NCI-H1417 treated with DMSO at 0.1 percent for 48 hours (cell line): ENCODE measurements at places on chromosomes 12 and 14.

DNA sequence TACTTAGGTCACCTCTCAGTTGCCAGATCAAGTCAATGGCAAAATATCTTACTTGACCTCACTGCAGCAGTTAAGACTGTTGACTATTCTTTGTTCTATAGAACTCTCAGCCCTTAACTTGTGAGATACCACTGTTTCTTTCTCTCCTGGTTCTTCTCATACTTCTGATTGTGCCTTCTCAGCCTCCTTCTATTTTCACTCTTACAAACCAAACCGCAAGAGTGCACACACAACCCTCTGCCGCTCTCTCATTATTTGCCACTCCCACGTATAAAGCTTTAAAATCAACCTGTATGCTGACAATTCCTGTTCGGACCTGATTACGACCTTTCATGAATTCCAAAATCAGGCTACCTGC is 4.5 kb downstream of the E2F7 start:
- DNase-seq = no peak

DNA sequence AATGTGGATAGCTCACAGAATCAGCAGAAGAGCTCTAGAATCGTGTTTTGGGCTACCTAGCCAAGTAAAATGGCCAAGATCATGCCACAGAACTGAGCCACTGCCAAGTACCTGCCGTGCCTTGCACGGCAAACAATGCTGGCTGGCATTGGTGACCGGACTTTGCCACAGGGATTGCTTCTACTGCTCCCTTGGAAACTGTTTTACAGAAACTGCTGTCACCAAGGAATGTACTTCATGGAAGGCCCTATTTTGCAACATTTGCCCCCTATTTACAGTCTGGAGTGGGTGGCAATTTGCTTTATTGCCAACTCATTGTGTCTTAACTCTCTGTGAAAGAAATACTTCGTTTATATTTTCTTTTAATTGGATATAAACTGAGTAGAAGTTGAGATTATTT is 49.0 kb downstream of the BORCS5 start:
- no peak for DNase-seq

DNA sequence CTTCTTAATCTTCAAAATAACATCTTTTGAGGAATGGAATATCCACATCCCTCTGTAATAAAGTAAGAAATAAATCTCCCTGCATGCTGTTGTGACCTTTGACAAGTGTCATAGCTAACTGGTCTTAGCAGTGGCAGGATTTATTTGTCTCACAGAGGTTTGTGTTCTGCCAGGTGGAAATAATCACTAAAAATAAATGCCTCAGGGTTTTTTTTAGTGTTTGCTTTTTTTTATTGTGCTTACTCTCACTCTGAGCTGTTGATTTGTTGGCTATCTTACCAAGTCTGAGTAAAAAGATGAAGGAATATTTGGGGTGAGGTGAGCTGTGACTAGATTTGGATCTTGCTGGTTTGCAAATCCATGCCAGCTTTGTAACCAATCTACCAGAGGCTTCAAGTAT is 285.4 kb downstream of the ALG10B start:
- DNase-seq = no peak

DNA sequence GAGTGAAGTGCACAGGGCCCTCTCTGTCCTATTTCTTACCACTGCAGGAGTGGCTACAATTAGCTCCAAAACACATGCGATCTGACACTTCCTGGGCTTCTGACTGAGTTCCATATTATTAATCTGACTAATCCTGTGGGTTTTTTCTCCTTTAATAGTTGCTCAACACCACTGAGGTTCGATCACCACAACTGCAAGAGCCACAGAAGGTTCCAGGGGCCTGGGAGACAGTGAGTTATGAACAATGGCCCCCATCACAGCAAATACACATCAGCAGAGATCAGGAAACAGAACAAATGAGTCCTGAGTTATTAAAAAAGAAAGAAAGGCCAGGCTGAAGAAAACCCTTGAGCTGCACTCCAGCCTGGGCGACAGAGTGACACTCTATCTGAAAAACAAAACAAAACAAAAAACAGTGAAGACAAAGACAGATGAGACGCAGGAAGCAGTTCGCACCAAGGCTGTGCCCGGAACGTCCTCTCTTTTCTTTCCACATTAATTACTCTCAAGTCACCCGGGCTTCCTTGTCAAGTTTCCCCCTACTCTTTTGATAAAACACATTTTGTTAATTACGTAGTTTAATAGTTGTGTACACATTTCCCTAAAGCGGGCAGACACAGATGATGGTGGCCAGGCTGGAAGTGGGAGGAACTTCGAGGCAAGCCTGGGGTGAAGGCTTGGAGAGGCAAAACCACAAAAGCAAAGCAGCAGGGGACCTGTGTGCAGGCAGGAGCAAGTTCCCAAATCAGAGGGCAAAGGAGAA is 42.7 kb downstream of the CDC42BPB start:
- peak; percentile 30 for DNase-seq

DNA sequence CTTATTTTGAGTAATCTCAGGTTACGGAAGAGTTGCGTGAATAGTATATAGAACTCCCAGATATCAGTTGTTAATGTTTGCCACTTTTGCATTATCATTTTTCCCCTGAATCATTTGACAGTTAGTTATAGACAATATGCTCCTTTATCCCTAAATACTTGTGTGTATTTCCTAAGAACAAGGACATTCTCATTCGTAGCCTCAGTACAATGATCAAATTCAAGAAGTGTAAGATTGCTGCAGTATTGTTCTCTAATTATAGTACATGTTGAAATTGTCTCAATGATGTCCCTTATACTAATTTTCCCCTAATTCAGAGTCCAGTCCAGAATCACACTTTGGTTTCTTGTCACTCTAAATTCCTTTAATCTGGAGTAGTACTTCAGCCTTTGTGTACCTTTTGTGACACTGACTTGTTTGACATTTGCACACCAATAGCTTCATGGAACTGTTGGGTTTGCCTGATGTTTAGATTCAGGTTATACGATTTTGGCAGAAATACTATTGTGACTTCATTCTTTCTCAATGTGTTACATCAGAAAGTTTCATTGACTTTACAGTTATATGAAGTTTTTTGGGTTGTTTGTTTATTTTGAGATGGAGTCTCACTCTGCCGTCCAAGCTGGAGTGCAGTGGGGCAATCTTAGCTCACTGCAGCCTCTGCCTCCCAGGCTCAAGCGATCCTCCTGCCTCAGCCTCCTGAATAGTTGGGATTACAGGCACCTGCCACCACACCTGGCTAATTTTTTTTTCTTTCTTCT is 13.1 kb downstream of the DYNC1H1 start:
- no peak for DNase-seq

DNA sequence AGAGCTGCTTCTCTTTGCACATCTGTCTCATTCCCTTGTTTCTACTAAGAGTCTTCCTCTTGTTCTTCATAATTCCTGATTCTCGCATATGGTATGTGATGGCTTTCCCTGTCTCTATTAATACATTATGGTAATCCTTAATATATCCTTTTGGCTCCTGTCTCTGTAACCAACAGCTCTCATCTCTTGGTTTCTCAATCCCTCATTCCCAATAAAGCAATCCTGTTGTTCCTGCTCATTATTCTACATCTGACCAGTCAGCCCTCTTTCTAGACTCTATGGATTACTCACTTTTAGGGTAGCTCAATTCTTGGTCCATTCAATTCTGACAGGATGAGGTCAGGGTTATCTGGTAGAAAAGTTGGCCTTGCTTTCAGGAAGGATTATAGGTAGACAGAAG is 349.9 kb downstream of the LRIG3 start:
- DNase-seq = no peak

GRCh38 chr12:65016881-65017650 is 104.0 kb downstream of the WIF1 start:
- no peak for DNase-seq

- no peak for DNase-seq
Observed at GRCh38 chr12:6340032-6340638, 1.7 kb downstream of the TNFRSF1A start.

DNA sequence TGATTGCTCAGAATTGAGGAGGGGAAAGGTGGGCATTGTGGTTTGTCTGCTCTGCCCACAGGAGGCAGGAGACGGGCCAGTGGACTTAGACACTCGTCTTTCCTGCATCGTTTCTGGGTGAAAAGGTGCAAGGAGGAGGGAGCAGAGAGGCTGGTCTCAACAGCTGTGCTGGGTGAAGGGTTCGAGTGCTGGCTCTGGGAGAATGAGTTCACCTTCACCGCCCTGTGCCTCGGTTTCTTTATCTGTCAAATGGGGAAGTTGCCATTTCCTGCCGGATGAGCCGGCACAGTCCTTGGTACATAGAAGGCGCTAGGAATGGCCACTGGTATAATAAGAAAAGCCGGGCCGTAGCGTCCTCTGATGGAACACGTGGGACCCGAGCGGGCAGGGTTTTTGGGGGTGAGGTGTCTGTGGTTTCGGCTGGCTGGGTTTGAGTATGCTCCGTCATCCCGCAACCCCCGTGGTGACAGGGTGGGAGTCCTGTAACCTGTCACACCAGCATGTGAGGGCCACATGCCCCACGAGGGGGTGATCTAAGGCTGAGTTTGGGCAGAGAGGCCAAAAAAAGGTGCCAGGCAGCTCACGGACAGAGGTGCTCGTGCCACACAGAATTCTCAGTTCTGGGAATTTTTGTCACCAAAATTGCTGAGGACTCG is 7.3 kb downstream of the BCL7A start:
- no peak for DNase-seq

DNA sequence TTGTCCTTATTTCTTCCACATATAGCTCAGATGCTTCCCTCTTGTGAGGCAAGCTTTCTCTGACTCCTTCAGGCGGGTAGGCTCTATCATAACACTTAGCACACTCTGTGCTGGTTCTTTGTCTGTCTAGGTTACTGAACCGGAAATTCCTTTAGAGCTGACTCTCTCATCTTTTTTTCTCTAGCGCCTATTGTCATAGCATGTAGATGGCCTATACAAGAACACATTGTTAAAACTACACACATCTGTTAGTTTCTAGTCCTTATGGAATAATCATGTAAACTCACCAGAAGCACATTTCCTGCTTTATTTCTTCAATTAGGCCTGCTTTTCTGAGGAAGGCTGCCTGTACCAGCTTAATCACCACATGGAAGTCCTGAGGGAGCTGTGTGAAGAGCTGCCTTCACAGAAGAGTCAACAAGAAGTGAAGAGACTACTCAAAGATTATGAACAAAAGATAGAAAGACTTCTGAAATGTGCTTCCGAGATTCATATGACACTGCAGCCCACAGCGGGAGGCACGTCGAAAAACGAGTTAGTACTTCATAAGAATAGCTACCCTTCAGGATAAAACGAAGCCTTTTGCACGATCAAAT is 143.9 kb downstream of the SYNE2 start:
- no peak for DNase-seq

- no peak for DNase-seq
Observed at GRCh38 chr12:85036733-85037132, 582 bp downstream of the LRRIQ1 start.

- DNase-seq = no peak
Observed at GRCh38 chr12:94126067-94126466, 22.3 kb upstream of the PLXNC1 start.

- DNase-seq = no peak
Observed at GRCh38 chr12:4954621-4955354, 45.1 kb downstream of the KCNA1 start.

DNA sequence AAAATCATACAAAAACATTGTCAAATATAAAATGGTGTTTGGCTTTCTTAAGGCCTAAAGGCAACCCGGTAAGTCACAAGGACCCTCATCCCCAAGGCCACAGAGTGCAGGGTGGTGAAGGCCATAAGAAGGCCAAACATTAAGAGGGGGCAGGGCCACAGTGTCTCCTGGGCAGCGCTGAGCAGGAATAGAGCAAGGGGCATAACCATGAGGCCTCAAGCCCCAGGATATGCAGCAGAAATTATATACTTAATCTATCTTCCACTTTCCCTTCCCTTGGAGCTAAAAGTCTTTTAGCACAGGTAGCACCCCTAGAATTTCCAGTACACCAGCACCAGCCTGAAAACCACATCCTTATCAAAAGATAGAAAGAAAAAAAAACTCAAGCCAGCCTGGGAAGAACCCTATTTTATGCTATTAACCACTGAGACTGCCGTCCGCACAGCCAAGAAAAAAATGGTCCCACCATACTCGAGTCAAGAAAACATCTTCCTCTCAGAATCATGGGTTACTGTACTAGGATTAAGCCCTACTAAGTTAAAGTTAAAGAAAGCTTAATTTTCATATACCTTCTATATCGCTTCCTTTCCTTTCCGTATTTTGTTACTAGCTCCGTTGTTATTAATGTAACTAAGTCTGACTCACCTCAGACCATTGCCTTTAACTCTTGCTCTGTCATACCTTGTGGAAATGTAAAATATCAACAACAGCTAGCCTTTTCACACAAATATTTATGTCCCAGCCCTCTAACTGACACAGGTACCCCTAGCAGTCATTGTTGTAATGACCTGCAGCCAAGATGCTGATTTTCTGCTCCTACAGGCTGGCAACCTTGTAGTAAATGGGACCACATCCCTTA is 20.1 kb downstream of the KLRK1 start:
- DNase-seq = no peak

DNA sequence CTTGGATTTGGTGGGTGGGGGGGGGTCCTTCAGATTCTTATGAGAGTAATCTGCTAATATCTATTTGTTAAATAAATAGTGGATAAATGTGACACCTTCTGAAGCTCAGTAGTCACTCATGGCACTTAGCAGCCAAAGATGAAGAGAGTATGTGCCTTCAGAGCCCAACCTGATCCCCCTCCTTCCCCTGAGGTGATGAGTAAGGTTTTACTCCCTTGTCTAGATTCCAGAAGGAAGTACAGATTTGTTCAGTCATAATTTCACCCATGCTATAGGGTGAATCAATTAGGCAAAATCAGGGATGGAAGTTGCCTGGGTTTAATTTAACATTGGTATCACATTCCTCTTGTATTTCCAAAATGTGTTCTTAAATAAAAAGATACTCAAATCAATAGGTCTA is 340.3 kb upstream of the ATP2B1 start:
- no peak for DNase-seq

DNA sequence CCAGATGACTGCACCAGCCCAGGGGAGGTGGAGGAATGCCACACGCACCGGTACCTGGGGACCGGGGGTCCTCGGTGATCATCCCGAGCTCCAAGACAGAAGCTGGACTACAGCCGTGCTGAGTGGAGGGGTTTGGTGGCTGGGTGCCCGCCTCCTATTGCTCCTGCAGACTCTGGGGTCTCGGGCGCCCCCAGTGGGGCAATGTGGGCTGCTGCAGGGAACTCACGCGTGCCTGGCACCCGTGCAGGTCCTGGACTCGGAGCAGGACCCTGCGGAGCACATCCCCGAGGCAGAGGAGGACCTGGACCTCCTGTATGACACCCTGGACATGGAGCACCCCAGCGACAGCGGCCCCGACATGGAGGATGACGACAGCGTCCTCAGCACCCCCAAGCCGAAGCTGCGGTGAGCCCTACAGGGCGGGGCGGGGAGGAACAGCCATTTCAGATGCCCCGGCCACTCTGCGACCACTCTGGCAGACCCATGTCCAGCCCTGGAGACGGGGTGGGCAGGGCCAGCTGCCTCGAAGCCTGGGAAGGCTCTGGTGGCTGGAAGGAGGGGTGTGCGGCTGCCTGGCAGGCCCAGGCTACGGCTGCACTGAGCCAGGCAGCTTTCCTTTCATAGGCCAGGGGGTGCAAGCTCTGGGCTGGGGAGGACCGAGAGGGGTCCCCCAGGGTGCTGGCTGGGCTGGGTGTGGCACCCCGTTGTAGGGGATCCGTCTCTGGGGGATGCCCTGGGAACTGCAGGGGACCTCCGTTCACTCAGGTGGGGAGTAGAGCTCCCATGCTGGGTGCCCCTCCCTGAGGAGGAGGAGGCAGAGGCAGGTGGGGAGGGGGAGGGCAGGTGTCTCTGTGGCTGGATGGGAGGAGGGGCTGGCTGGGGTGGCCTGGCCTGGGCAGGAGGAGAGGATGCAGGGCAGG is 21.6 kb upstream of the TEX22 start:
- DNase-seq = no peak
